ENCODE measurements at places on chromosomes 11 and 22.

DNA sequence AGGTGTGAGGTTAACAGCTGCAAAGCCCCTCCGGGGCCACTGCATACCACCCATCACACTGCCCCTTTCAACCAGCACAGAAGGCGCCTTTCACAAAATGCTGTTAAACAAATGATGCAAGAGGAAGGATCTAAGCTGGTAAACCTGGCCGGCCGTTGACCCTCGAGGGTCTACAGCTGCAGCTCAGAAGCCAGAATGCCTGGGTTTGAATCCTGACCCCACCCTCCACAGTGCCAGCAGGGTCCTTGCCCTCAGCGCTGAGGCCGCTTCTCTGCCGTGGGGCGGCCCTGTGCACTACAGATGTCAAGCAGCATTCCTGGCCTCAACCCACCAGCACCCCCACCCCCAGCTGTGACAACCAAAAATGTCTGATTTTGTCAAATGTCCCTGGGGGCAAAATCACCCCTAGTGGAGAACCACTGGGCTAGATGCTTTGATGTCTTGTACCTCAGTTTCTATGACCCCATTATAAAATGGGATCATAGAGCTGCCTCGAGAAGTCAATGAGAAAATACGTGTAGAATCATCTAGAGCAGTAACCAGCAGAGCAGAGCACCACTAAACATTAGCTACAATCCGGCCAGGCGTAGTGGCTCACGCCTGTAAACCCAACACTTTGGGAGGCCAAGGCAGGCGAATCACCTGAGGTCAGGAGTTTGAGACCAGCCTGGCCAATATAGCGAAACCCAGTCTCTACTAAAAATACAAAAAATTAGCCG, 77.9 kb downstream of the CELSR1 start:
- no peak for DNase-seq

- no peak for DNase-seq
Observed at GRCh38 chr11:117771197-117771596, 25.8 kb downstream of the DSCAML1 start.

DNA sequence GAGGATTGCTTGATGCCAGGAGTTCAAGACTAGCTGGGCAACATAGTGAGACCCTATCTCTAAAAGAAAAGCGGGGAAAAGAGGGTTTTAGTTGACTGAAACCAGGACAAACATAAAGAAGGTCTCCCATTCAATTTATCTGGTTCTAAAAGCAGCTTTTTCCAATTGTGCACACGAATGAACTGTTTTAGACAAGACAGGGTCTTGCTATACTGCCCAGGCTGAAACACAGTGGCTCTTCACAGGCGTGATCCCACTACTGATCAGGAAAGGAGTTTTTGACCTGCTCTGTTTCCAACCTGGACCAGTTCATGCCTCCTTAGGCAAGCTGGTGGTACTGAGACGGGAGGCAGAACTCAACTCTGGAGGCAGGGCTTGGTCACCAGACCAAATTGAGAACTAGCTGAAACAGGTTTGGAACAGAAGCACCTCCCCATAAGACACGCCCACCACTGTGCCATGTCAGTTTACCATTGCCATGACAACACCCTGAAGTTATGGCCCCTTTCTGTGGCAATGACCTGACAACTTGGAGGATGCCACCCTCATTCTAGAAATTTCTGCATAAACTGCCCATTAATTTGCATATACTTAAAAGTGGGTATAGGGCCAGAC, 2.8 kb upstream of the NUCB2 start:
- no peak for DNase-seq

DNA sequence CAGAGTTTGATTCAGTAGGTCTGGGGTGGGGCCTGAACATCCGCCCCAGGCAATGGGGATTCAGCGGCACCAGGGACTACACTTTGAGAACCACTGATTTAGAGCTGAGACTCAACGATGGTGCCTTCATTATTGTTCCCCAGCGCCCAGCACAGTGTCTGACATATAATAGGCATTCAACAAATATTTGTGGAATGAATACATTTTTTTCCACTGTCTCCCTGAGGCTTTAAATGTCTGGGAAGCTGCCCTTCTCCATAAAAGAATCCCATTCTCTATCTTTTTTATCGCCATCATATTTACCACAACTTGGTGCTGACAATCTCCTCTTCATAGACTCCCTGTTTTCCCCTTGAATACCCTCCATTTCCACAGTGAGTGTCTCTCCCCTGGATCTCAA, 23.6 kb upstream of the LMO2 start:
- no peak for DNase-seq

DNA sequence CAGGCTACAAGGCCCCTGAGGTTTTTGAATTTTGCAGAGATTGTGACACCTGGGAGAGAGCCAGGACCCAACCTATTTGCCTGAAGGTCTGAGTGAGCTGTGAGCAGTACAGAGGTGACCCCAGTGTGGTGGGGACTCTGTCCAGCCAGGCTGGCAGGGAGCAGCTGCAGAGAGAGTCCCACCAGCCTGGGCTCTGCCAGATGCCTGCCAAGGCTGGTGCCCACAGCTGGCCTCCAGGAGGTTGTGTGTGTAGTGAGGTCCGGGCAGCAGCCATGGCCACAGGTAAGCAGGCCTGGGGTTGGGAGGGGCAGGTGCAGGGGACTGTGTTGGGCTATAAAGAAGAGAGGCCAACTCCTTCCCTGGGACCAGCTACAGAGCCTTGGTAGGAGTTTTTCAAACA, 144.8 kb downstream of the CRYBB2 start:
- DNase-seq, result no peak

DNA sequence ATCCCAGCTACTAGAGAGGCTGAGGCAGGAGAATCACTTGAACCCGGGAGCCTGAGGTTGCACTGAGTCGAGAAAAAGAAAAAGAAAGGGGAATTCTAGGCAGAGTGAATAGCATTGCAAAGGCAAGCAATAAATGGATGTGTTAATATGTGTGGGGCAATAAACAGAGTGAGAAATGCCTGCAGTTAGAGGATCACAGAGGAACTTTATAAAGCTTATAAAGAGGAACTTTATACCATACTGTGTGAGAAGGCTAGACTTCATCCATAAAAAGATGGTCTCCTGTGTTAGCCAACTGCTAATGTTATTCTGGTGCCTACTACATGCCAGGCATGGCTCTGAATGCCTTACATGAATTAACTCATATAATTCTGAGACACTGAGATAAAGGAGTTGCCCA, 841 bp downstream of the B3GNT6 start:
- no peak for DNase-seq

All from kidney epithelial cell (primary cell).